MV-4-11 (cell line): ENCODE measurements at places on chromosomes 5 and 9.

DNA sequence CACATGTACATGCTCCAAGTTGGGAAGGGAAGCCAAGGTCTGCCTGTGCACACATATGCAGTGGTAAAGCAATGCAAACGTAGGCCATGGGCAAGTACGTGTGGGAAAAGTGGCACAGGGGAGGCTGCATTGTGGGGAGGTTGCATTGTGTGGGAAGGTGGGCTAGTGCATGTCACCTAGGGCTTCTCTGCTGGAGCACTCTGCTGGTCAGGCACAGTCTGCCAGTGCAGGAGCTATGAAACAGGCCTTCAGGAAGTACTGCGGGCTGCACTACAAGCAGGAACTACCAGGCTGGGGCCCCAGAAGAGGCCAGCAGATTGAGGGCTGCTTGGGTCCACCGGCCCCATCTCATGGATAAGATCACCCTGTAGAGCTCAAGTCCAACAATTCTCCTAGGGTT is 1694.6 kb upstream of the CDH6 start:
- DNase-seq, result no peak

- no peak for DNase-seq
These were observed 71.8 kb downstream of the CAST start for GRCh38 chr5:96733771-96734500.

DNA sequence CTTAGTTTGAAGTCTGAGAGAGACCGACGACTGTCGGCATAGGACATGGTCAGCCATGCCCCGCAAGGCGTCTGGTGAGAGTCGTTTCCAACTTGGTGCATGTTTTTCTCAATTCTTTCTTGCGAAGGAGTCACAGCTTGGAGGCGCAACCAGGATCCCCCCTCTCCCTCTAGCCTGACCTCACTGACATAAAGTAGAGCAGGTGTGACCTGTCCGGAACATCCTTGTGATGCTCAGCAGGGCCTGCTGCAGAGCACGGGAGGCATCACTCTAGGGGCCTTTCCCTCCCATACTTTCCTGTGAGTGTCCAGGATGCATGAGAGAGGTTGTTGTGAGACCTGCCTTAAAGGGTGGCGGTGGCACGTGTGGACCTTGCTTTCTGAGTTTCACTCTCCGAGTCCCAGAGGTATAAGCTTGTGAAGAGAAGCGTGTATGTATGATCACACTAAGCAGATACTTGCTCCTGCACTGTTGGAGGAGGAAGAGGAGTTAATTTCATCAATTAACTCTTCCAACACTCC is 5.0 kb downstream of the TENT4A start:
- no peak for DNase-seq

DNA sequence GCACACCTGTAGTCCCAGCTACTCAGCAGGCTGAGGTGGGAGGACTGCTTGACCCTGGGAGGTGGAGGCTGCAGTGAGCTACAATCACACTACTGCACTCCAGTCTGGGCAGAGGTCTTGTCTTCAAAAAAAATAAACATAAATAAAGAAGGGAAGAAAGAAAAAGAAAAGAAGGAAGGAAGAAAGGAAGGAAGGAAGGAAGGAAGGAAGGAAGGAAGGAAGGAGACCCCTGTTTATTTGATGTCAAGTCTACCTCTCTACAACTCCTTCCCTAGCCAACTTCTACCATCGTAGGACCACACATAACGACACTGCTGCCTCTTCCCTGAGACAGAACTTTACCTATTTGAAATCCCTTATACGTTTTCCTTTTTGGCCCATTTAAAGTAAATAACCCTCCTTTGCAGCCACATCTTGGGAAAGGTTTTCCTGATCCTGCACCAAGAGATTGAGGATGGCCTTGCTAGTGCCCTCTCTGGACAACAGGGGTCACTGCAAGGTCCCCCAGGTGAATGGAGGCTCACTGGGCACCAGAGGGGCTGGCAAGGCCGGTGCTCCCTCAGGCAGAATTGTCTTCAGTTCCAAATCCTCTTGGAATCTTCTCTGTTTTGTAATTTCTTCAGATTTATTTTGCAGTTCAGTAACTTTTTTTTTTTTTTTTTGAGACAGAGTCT is 10.5 kb downstream of the RPS14 start:
- no peak for DNase-seq

DNA sequence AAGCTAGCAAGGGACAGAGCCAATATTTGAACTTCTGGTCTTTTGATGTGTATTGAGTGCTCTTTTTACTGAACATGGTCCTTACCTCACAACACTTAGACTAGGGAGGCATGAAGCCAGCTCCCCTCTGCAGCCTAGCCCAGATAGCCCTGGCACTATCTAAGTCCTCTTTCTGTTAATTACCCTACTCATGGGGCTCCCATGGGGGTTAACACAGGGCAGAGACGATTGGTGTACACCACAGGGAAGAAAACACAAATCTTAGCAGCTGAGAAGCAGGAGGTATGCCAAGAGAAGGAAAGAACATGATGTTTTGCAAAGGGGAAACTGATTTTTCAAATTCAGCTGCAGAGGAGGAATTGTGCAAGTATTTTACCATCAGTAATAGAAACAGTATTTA is 383.8 kb downstream of the TMEM232 start:
- no peak for DNase-seq

- DNase-seq, result no peak
These were observed 134.1 kb downstream of the ACTBL2 start for GRCh38 chr5:57348376-57349140.

- no peak for DNase-seq
These were observed 70.4 kb downstream of the CAMK4 start for GRCh38 chr5:111294551-111294950.

DNA sequence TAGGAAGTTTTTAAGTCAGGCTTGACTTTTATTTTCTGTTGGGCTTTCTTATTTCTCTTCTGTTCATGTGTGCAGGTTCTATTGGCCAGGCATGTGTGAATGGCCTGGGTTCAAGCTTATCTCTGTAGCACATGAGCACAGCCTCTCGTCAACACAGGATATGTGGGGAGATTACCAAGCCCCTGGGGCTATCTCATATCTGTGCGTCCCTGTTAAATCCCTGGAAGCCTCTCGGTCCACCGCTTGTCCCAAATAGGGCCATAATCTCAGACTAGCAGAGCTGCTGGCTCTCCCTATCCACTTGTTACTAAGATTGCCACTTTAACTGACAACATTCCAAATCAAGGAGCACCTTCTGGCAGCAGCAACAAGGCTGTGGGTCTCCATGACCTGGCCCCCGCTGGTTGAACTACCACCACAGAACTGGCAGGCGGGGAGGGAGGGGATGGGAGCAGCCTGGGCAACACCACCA is 28.4 kb upstream of the EBF1 start:
- DNase-seq, result no peak

DNA sequence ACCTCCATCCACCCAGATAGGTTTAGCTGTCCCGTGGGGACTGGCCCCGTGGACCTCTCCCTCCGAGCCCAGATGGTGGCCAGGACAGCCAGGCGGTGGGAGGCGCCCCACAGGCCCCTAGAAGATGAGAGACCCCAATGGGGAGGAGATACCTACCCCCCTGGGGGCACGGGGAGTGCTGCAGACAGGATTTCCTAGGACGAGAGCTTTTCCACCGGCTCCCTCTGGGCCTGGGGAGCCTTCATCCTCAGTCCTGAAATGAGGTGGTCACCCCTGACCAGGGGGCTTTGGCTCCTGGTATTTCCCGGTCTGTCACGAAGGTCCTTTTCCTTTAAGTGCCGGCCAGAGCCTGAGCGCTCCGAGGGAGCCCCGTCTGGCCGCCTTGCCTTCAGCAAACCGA is 46.8 kb downstream of the MRPL36 start:
- DNase-seq, result no peak

DNA sequence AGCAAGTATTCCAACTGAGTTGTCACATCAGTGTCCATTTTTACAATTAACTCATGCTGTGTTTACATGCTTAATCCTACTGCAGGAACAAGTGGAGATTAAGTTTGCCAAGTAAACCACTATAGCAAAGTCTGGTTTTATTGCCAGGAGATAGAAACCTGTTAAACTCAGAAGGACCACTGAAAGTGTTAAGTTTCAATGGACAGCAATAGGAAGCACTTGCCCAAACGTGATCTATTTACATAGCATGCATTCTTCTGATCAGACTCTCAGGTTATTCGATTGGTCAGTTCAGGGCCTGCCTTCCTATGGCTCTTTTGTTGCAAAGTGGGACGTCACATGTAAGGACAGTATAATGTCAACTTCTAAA is 28.0 kb upstream of the IFNK start:
- no peak for DNase-seq

DNA sequence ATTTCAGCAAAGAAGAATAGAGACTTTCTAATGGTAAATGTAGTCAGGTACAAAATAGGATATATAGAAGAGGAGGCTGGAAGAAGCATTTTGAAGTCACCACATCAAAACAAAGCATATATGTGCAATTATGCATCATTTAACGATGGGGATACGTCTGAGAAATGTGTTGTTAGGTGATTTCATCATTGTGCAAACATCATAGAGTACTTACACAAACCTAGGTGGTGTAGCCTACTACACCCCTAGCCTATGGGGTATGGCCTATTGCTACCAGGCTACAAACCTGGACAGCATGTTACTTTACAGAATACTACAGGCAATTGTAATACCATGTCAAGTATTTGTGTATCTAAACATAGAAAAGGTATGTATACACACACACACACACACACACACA is 28.4 kb downstream of the ELP1 start:
- DNase-seq, result no peak

GRCh38 chr5:132556763-132557477 is at the start of gene RAD50:
RAD50 (plus strand) TSS chr5:132556977; CDS start chr5:132557325, 348 bp downstream.
- peak; percentile 91 for DNase-seq

DNA sequence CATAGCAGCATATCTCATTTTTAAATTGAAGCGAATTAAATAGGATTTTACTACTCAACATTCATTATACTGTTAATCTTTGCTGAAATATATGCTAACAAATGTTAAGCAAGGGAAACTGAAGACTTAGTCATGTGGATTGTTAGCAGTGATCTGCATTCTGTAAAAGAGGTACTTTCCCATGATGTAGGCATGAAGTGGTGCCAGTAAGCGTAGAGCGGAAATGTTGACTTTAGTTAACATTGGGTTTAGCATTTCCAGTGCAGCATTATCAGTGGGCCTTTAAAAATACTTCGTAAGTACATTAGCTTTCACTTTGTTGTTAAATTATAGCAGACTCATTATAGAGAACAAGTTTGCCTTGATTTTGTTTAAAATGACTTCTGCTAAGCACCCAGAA is 130.3 kb downstream of the CDC42SE2 start:
- no peak for DNase-seq

GRCh38 chr5:60210810-60211209 is 317.3 kb upstream of the PDE4D start:
- DNase-seq, result no peak

GRCh38 chr5:175743676-175744210 is 85.9 kb downstream of the HRH2 start:
- no peak for DNase-seq

GRCh38 chr5:55868846-55869245 is 17.7 kb downstream of the IL31RA start:
- DNase-seq, result peak; percentile 90

DNA sequence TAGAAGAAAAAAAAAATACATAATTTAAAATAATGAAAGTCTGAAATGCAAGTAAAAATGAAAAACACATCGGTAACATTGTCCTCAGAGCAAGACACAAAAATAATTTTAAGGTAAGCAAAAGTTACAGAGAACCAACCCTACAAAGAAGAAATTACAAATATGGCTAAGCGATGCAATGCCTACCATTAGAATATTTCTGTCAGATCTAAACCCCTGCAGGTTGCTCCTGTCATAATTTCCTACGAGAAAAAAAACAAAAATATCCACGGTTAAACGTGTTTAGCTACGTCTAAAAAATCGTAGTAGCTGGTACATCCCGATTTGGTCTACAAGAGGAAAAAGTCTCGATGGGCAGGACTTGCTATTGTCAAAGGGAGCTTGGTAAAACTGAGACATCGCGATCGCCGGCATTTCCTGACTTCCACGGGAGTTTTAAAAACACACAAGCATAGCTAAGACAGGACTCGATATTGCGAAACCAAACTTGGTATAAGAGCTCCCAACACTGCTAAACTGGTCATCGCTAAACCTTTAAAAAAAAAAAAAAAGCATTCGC is 1.1 kb upstream of the ANXA2R start:
- peak; percentile 81 for DNase-seq

GRCh38 chr5:134129411-134130238 is 15.1 kb downstream of the TCF7 start:
- no peak for DNase-seq

DNA sequence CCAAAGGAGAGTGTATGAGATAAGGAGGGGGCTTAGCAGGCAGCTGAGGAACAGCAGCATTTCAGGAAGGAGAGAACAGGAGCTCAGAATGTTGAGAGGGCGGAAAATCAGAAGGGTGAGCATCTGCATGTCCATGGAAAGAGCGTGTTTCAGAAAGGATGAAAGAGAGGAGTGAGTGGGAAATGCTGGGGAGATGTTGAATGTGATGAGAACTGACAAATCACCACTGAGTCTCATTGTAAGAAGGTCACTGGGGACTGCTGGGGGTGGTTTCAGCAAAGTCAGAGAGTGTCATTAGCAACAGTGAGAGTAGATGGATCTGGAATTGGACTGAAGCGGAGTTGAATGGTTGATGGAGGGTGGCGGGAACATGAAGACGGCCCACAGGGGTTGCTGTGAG is 65.8 kb downstream of the ANKRD33B start:
- DNase-seq, result no peak

DNA sequence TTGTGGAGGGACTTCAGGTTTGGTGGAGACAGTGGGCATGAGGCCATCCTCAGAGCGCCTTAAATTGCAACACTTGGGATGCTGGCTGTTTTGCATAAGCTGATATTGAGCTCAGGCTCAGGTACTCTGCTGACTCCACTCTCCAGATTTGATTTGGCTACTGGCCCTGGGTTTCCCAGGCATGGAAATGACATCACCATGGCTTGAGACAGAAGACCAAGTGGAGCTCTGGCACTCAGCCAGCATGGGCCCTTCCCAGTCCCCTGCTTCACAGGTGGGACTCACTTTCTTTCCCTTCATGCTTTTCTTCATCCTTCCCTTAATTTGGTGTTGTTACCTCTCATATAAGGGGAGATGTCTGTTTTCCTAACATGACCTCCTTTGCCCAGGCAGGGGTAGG is 72.0 kb upstream of the IL12B start:
- DNase-seq, result no peak

DNA sequence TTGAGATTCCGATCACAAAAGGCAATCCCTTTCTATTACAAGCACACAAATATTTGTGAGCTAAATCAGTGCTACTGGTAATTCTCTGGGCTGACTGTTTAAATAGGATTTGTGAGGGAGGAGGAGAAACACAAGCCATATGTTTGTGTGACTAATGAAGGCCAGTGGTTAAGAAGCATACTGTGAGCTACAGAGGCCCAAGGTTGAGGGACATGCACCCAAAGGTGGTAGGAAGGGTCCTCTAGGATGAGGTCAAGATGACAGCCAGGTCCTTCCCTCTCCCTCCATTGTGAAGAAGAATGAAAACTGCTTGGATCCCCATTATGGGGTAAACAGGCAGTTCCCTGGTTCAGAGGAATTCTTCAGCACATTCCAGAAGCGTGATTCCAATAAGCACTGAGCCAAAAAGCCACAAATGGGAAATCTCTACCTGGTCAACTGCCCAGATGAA is 83.9 kb downstream of the SPOCK1 start:
- DNase-seq, result no peak
